ENCODE measurements at places on chromosomes 7 and 10.

- no peak for DNase-seq
Observed at GRCh38 chr7:45927721-45928120, 6.6 kb upstream of the IGFBP3 start.

DNA sequence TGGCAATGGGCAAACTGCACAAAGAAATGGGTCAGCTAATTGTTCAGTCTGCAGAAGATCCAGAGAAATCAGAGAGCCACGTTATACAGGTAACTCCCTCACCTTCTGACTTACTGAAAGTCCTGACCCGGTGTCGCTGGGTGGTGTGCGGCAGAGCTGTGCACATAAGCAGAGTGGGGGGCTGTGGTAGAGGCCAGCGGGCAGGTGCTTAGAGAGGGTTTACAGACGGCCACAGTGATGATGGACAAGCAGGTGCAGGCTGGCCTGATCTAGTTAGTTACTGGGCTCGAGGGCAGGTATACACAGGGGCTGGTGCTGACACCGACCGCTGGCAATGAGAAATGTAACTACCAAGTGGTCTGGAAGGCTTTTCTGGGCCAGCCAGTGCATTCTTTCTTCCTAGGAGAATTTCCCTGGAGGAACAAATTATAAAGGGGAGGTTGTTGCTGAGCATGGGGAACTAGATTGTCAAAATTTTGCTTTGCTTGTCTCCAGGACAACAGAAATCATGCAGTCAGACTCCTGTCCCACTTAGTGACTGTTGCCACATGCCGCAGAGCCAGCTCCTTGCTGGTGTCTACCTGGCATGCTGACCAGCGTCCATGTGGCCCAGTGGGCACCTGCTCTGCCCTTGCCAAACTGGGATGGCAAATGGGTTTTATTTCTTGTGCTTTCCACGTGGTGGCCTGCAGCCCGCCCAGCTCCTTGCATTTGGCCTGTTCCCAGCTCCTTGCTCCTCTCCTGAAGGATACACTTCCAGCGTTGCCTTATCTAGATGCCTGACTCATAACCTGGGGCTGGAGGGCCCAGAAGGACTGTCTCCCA is 28.8 kb downstream of the DENND10 start:
- DNase-seq: no peak

DNA sequence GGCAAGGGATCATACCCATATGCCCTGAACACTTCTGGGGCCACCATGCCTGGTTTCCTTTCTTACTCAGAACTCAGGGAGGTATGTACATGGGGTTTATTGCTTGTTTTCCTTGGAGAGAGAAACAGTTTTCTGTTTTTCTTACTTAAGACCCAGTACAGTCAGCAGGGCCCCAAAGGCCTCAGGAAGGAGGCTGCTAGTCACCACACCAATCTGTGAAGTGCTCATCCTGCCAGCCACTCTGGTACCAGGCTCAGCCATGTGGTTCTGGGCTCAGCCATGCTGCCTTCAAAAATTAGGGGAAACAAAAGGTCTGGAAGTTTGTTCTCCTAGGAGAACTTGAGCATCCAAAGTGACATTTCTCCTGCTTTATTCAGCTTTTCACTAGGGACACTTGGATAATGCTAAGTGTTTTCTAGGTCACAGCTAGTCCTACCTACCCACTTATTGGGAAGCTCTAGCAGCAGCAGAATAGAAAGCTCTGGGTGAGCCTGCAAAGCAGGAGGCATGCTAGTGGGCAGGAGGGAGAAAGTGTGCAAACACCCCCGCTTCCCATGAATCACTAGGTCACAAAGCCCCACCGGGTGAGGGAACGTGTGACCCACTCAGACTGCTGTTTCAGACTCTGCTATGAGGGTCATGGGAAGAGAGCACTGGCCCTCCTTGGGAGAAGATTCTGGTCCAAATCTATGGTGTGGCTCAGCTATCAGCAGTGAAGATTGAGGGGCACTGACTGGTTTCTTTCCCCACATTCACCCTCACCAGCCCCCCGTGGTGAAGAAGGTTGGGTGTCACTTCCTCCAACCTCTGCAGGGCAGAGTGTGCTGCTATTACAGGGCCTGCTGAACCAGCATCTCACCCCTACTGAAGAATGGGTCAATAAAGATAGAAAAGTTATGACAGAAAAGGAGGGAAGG is 23.9 kb downstream of the NUDCD3 start:
- peak; percentile 55 for DNase-seq

DNA sequence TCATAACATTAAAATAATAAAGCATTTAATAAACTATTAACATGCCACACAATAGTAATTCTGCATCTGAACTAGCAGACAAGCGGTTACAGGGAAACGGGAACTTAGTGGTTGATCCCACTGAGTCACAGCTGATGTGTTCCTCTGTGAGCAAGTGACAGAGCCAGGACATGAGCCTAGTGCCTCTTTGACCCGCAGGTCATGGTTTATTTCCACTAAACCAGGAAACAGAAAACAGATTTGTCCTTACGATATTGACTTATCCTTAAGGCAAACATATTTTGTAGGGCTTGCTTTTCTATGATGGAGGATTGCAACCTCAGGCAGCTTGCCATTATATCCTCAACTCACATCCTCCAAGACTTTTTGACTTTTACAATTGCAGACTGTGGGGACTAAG is 987.3 kb downstream of the CCSER2 start:
- DNase-seq: no peak

- DNase-seq: no peak
Observed at GRCh38 chr7:109126404-109127050, 556.9 kb downstream of the DNAJB9 start.

DNA sequence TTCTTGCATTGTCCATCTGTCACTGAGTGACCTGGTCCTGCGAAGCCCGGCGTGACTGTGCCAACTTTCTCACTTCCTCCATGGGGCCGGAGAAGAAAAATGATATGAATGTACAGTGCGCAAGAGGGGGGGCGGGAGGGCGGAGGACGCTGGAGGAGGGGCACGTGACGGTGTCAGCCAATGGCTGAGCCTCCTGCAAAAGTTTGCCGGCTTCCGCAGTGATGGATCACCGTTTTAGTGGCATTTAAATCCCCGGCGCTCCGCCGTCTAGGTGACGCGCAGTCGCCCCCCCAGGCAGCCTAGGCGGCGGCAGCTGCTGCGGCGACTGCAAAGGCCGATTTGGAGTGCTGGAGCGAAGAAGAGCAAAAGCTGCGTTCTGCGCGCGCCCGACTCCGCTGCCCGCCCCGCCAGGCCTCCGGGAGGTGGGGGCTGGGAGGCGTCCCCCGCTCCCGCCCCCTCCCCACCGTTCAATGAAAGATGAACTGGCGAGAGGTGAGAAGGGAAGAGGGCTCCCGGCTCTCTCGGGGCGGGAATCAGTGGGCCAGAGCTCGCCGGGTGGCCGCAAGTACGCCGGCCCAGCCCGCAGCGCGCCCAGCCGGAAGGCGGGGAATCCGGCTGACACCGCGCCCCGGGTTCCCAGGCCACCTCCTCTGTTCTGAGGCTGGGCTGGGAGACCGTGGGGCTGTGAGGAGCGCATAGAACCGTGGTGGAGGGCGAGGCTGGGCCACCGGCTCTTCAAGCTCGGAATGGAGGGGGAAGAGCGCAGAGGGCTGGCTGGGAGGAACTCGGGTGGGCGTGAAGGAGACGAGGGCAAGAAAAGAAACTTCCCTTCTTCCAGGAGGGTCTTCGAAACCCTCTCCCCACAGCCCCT is at the start of gene HOXA1:
Gene HOXA1 (minus strand): TSS at position 104 of the 871 bp plus-strand sequence. CDS start 88 bp downstream, at position 16.
- no peak for DNase-seq

GRCh38 chr7:12066521-12066920 is 144.6 kb upstream of the TMEM106B start:
- DNase-seq: no peak

All from brain pericyte (primary cell).